ENCODE measurements at places on chromosomes 1 and 21. TPM values are rescaled to one million over a fixed set of nuclear protein-coding genes. Genes with fewer than 3 reads are reported as not detected.

Gene CRP
- polyA plus RNA-seq = not detected

Gene LHX8
- not detected for polyA plus RNA-seq

DNA sequence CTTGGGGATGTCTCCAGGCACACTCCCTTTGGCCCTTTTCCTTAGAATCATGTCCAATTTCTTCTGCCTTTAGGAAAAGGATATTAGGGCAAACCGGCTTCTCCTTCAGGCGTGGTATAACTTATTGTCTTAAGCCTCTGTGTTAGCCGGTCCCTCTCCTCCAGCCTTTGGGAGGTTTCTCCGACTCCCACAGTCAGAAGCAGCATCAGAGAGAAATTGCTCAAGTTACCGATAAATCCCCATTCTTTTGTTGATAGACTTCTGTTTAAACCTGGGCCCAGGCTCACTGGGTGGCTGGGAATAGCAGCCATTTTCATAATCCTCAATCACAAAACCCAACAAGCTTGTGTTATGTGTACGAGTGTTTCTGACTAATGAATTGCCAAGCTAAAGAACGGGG is 85.4 kb upstream of the KAZN start:
- no peak for DNase-seq
- H3K27ac ChIP-seq = no peak overlapping the region
- H3K36me3 ChIP-seq = no peaks in the 10 kb centered on the region
- H3K4me3 ChIP-seq = no peak overlapping the region
- no peaks in the 10 kb centered on the region for H3K27me3 ChIP-seq

- H3K4me1 ChIP-seq = no peaks in the 10 kb centered on the region
- H3K36me3 ChIP-seq = no peaks in the 10 kb centered on the region
- H3K27me3 ChIP-seq = no peaks in the 10 kb centered on the region
These were observed 128.4 kb downstream of the CNIH3 start for GRCh38 chr1:224744521-224744920.

DNA sequence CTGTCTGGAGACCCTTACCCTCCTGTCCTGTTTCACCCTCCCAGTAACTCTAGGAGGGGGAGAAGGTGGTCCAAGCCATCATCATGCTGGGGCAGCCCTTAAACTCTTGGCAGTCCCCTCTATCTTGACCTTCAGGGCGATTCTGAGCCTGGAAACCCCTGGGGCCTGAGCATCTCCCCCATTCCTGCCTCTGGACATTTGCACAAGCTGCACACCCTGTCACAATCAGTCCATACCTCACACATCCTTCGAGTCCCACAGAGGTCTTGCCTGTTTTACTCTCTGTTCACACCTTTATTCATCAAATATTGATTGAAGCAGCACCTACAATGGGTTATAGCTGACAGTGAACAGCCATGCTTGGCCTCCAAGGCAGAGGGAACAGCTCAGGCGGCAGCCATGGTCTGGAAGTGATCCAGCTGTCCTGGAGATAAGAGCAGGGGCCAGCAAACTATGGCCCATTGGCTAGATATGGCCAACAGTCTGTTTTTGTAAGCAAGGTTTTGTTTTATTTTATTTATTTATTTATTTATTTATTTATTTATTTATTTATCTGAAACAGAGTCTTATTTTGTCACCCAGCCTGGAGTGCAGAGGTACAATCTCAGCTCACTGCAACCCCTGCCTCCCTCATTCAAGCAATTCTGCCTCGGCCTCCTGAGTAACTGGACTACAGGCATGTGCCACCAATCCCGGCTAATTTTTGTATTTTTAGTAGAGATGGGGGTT is 7.1 kb upstream of the FAM131C start:
- no peak for DNase-seq
- H3K27ac ChIP-seq = no peak overlapping the region
- no peaks in the 10 kb centered on the region for H3K36me3 ChIP-seq
- H3K4me1 ChIP-seq = peaks cover 11% of the 10 kb centered on the region
- no peak overlapping the region for H3K4me3 ChIP-seq

- H3K4me3 ChIP-seq = no peak overlapping the region
- H3K27ac ChIP-seq = peak overlapping the region; percentile 78
- H3K27me3 ChIP-seq = no peaks in the 10 kb centered on the region
- no peak for DNase-seq
- H3K4me1 ChIP-seq = peaks cover 54% of the 10 kb centered on the region
- peaks cover 20% of the 10 kb centered on the region for H3K36me3 ChIP-seq
These were observed 9.7 kb upstream of the COL8A2 start for GRCh38 chr1:36134505-36135329.

Measured in sigmoid colon (tissue), 7 donors.